Cardiac muscle cell (in vitro differentiated cells and primary cell): ENCODE measurements at places on chromosomes 7 and 10.

DNA sequence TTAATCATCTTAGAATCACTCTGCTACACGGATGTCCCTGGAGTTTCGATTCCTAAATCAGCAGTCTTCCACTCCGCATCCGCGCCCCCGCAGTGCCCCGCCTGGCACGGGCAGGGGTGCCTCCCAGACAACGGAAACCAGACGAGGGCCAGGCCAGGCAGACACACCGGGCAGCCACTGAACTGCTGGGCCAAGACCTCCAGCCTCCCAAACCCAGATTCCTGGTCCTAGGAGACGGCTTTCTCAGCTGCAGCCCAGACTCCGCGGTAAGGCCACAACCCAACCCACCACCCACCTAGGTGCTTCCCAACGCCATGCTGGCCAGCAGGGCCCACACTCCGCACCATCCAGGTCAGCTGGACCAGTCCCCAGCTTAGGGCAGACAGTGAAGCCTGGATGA, 33.2 kb downstream of the MAD1L1 start:
- no peaks in the 10 kb centered on the region for H3K27me3 ChIP-seq
- no peak overlapping the region for H3K27ac ChIP-seq
- DNase-seq, result no peak
- H3K4me3 ChIP-seq, result no peak overlapping the region

DNA sequence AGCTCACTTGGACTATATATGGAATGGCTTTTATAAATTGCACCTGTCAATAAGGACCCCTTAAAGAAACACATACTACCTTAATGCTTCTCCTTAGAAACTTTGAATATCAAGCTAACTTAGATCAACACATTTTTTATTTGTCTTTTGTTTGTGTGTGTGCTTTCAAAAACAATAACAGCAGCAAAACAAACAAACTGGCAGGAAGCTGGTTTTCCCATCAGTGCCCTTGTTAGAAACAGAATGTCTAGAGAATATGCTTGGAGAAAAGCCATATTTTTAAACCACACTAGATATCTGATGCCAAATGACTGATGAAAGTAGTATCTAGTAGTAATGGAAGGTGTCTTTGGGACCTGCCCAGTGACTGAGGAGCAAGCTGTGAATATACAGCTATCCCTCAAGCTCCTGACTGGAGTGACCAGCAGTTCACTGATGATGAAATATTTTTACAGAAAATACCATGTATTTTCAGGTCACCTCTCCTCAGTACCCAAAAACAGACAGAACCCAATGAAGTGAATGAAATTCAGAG, 1.0 kb downstream of the PDE1C start:
- H3K36me3 ChIP-seq, result no peaks in the 10 kb centered on the region
- no peak overlapping the region for H3K27ac ChIP-seq
- DNase-seq, result no peak
- H3K27me3 ChIP-seq, result peaks cover 89% of the 10 kb centered on the region
- H3K4me3 ChIP-seq, result no peak overlapping the region

- no peak for DNase-seq
- H3K4me3 ChIP-seq, result no peak overlapping the region
- H3K27ac ChIP-seq, result no peak overlapping the region
- no peaks in the 10 kb centered on the region for H3K27me3 ChIP-seq
- H3K4me1 ChIP-seq, result peaks cover 12% of the 10 kb centered on the region
These were observed 26.5 kb upstream of the C10orf71 start for GRCh38 chr10:49272251-49273081.

GRCh38 chr10:101351017-101351416, 2.9 kb upstream of the BTRC start:
- no peaks in the 10 kb centered on the region for H3K36me3 ChIP-seq
- no peak for DNase-seq
- H3K27me3 ChIP-seq, result peaks cover 5% of the 10 kb centered on the region
- H3K4me3 ChIP-seq, result no peak overlapping the region
- no peak overlapping the region for H3K27ac ChIP-seq

GRCh38 chr10:13526948-13527863, 1.6 kb downstream of the BEND7 start:
- peak; percentile 49 for DNase-seq
- H3K27me3 ChIP-seq, result peaks cover 47% of the 10 kb centered on the region
- H3K4me1 ChIP-seq, result peaks cover 8% of the 10 kb centered on the region
- no peaks in the 10 kb centered on the region for H3K36me3 ChIP-seq

DNA sequence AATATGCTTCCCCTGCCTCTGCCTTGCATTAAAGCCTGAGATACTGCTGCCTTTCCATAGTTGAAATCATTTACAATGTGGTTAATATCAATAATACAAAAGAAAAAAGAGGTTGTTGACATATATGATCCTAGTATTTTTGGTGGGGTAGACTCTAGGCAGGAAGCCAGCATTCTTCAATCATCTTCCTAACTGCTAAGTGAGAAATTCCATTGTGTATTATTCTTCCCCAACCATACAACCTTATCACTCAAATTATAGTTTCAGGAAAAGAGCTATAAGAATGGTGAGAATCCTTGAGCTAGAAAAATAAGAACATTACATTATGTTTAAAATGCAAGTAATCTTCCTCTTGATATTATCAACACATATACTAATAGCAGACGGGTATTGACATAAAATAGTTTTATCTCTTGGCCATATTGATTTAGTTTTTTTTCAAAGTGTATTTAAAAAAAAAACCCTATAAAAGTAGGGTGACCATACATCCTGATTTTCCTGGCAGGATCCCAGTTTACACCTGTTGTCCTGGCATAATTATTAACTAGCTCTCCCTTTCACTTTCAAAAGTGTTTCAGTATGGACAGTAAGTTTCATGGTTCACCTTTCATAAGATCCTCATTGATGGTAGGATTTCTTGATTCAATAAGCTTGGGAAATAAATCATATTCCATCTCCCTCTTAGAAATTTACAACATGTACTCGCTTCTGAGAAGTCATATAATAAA, 33.4 kb upstream of the WASL start:
- no peak overlapping the region for H3K4me3 ChIP-seq
- no peak overlapping the region for H3K27ac ChIP-seq
- DNase-seq, result peak; percentile 47
- H3K27me3 ChIP-seq, result no peaks in the 10 kb centered on the region
- H3K4me1 ChIP-seq, result no peaks in the 10 kb centered on the region
- H3K36me3 ChIP-seq, result no peaks in the 10 kb centered on the region

GRCh38 chr7:47507522-47507921, 74.4 kb downstream of the TNS3 start:
- H3K36me3 ChIP-seq, result no peaks in the 10 kb centered on the region
- DNase-seq, result no peak
- peaks cover 32% of the 10 kb centered on the region for H3K4me1 ChIP-seq
- peak overlapping the region; percentile 72 for H3K27ac ChIP-seq
- no peak overlapping the region for H3K4me3 ChIP-seq
- H3K27me3 ChIP-seq, result no peaks in the 10 kb centered on the region

- H3K4me1 ChIP-seq, result peaks cover 8% of the 10 kb centered on the region
- H3K36me3 ChIP-seq, result no peaks in the 10 kb centered on the region
- no peak overlapping the region for H3K4me3 ChIP-seq
- no peaks in the 10 kb centered on the region for H3K27me3 ChIP-seq
These were observed 77.6 kb upstream of the UNC5B start for GRCh38 chr10:71134732-71135211.

DNA sequence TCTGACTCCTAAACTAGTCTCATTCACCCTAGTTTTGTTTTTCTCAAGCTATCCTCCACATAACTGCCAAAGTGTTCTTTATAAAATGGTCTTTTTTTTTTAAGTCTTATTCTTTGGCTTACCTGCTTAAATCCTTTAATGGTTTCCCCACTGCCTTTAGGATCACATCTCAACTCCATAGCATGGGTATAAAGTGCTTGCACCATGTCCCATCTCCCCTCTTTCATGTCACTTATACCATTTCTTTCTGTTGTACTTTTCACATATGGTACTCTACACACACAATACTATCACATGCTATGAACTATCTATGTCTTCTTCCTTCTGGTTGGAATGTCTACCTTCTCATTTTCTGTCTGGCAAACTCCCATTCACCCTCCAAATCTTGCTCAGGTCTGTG, 5.1 kb downstream of the MTPAP start:
- H3K27ac ChIP-seq, result no peak overlapping the region
- H3K36me3 ChIP-seq, result peaks cover 18% of the 10 kb centered on the region
- no peak for DNase-seq
- no peak overlapping the region for H3K4me3 ChIP-seq
- no peaks in the 10 kb centered on the region for H3K27me3 ChIP-seq

DNA sequence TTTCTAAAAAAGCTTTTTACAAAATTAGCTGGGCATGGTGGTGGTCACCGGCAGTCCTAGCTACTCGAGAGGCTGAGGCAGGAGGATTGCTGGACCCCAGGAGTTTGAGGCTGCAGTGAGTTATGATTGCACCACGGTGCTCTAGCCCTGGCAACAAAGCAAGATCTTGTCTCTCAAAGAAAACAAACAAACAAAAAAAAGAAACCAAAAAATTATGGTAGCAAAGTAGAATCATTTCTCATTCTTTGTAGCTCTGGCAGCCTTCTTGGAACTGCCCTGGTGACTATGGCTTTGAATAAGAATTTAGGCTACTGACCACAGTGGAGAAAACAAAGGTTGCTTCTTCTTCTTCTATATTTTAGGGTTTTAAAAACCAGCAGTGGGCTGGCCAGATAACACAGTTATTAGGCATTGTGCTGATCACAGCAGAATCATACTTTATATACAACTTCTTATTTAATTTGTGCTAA, 41.9 kb upstream of the PRKAR2B start:
- no peak overlapping the region for H3K4me3 ChIP-seq
- peaks cover 18% of the 10 kb centered on the region for H3K4me1 ChIP-seq
- H3K36me3 ChIP-seq, result no peaks in the 10 kb centered on the region
- no peak overlapping the region for H3K27ac ChIP-seq
- H3K27me3 ChIP-seq, result no peaks in the 10 kb centered on the region
- no peak for DNase-seq
